T-helper 17 cell (primary cell): ENCODE measurements at places on chromosomes 6 and 20.

DNA sequence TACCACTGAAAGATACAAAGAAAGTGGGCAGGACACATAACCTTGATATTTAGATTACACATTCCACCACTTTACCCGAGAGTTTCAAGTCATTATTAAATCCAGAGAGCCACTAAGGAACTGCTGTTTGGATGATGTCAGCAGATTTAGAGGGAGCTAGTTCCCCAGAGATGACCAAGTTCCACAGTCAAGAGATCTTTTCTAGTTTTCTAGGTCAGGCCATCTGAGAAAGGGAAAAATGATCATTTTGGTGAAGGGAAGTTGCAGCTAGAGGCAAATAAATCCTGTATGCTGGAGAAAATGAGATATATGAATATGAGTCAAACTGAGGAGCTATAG is 147.8 kb downstream of the HS3ST5 start:
- DNase-seq: no peak

- no peak for DNase-seq
Observed at GRCh38 chr20:7505152-7505834, 435.0 kb downstream of the HAO1 start.

DNA sequence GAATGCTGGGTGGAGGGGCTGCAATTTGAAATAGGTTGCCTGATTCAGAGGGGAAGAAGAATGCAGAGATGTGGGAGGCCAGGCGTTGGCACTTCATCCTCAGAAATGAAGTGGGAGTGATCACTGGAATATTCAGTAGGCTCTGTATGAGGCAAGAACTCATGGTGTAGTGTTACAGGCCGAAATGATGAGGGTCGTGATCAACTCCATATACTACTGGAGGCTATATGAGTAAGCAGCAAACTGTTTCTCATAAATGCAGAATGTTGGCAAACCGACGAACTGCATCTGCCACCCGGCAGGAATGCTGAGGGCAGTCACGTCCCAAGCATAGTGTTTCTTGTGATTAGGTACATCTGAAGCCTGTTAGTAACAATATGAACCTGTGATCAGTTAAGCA is 12.7 kb downstream of the KCNS1 start:
- no peak for DNase-seq

DNA sequence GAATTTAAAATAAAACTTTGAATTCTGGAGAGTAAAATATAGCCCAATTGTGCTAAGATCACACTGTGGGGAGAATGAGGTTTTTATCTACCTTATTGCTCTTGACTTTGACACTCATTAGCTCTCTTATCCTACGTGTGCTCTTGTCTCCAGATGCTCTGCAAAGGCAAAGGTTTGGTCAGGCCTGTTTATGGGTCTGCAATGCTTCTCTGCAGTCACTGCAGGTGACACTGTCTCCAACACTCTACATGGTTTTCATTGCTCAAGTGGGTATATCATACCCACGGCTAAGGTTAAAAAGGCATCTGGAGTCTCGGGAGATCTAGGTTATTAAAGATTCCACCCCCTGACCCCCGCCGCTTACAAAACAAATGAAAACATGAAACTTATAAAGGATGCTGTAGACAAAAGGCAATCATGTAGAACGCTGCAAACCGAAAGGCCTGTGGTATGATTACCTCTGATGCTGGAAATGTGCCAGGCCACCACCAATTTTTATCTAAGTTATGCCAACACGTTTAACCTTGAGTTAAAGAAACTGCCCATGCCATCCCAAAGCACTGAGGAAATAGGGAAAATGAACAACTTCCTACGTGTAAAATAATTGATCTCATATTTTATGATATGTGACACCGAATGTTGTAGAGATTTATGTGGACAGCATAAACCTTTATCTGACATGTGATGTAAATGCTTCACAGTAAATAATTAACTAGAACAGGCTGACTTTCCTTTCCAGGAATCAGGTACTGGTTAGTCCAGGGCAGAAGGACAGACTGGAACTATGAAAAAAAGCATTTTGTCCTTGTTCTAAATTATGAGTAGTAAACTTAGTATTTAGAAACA is 238.2 kb upstream of the NOX3 start:
- no peak for DNase-seq

- DNase-seq: no peak
Observed at GRCh38 chr6:170524172-170524502, 29.0 kb downstream of the PSMB1 start.

GRCh38 chr6:119575721-119576120 is 226.2 kb upstream of the MAN1A1 start:
- no peak for DNase-seq

DNA sequence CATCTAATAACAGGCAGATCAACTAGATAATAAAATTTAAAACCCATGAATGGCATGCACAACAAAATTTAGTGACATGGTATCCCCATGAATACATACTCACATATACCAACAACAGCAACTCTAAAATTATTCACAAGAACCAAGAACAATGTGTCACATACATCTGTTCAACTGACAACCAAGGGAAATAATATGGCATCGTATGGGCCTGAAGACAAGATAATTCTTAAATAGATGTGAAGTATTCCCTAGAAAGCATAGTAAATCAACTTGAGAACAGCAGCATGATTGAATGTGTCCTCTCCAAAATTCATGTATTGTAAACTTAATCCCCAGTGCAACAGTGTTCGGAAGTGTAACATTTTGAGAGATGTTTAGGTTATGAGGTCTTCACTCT is 635.5 kb downstream of the EYS start:
- DNase-seq: no peak

GRCh38 chr20:13298692-13299373 is 77.8 kb downstream of the ISM1 start:
- DNase-seq: no peak

DNA sequence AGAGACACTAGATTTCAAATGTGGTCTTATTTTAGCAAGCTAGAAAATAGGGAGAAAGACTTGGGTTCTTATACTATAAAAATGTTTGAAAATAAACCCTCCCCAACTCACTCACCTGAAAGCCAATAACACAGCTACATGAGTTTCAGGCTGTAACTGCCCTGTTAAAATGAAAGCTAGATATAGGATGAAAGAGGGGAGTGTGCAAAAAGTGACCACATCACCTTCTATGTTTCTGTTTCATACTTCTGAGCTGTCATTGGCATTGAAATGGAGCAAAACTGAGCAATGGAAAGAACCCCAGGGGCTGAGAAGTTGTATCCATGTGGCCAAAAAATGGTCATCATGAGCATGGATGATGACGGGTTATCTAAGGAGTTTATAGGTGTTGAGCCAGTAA is 148.1 kb upstream of the TENT5A start:
- DNase-seq: no peak
